ENCODE measurements at places on chromosomes 1 and 21.

- peak; percentile 73 for DNase-seq
These were observed 83.8 kb upstream of the HOOK1 start for GRCh38 chr1:59730759-59731478.

DNA sequence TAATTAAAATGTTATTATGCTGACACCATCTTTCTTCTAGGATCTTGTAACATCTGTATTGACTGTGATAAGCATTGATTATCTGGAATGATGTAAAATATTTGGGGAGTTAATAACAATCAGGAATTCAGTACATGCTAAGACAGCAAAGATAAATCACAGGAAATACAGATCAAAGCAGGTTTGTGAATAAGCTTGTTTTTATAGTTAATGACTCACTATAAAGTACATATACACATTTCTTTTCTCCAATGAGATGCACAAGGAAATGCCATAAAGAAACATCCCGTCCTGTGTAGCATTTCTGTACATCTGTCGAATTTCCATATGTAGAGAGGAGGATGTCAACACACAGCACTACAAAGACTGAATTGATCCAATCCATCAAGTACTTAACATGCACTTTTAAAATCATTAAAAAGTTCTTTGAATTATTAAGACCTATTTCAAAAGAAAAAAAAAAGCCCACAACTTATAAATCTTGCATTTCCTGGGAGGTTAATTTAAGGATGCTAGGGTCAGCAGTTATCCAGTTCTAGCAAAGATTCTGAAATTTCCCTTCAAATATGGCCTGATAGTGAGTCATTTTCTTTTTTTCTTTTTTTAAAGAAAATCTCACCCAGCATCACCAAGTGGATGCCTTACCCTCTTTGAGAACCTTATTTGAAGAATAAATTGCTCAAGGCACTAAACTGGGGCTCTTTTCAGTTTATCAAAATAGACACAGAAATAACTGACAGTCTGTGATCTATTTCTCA is 243.2 kb upstream of the NR5A2 start:
- DNase-seq = no peak

DNA sequence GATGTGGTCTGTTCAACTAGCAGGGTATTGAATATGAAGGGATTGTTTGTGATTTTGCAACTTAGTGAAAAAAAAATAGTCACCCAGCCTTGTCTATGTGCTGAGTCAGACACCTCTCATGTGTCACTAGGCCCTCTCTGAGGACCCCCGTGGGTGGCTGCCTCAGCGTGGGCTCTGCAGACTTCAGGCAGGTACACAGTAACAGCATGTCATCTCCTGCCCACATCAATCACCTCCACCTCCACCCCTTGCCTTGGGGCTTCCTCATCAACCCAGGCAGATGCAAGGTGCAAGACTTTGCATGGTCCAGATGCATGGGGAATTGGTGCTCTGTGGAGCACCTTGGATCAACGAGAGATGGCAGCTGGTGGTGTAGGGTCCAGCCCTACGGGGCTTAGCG is 23.9 kb downstream of the PCP4 start:
- DNase-seq = no peak

DNA sequence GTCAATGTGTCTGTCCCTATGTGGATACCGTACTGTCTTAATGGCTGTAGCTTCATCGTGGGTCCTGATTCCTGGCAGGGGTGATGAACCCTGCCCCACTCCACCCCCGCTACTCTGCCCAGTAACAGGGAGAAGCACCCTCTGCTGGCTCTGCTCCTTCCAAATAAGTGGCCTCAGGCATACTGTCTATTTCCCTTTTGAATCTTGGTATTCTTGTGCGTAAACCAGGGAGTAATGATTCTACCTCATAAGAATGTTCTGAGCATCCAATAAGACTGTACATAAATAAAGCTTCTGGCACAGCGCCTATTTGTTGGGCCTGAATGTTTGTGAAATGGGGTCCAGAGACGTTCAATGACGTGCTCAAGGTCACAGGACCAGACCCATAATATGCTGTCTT is 35.2 kb upstream of the CTPS1 start:
- DNase-seq = no peak

- DNase-seq = peak; percentile 70
These were observed 27.1 kb downstream of the SNAP47 start for GRCh38 chr1:227762231-227762911.

DNA sequence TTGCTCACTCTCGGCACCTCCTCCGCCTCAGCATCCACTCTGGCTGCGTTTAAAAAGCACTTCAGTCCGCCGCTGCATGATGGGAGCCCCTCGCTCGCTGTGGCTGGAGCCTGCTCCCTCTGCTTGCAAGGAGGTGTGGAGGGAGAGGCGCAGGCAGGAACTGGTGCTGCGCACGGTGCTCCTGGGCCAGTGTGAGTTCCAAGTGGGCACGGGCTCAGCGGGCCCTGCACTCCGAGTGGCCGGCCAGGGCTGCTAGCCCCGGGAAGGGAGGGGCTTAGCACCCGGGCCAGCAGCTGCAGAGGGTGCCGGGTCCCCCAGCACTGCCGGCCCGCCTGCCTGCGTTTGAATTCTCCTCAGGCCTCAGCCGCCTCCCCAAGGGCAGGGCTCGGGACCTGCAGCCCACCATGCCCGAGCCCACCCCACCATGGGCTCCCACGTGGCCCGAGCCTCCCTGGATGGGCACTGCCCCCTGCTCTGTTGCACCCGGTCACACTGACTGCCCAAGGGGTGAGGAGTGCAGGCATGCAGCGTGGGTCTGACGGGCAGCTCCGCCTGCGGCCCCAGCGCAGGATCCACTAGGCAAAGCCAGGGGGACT is 1599.5 kb downstream of the NCAM2 start:
- DNase-seq = no peak

GRCh38 chr1:175120511-175120910 is 52.9 kb downstream of the TNN start:
- no peak for DNase-seq

GRCh38 chr1:163357378-163357777 is 35.6 kb downstream of the NUF2 start:
- no peak for DNase-seq

- DNase-seq = no peak
These were observed 34.9 kb upstream of the SCYL3 start for GRCh38 chr1:169928438-169929209.

- peak; percentile 24 for DNase-seq
These were observed 1.1 kb downstream of the EEIG2 start for GRCh38 chr1:108560874-108561459.

- no peak for DNase-seq
These were observed 20.7 kb downstream of the DIPK1A start for GRCh38 chr1:92940541-92940940.

DNA sequence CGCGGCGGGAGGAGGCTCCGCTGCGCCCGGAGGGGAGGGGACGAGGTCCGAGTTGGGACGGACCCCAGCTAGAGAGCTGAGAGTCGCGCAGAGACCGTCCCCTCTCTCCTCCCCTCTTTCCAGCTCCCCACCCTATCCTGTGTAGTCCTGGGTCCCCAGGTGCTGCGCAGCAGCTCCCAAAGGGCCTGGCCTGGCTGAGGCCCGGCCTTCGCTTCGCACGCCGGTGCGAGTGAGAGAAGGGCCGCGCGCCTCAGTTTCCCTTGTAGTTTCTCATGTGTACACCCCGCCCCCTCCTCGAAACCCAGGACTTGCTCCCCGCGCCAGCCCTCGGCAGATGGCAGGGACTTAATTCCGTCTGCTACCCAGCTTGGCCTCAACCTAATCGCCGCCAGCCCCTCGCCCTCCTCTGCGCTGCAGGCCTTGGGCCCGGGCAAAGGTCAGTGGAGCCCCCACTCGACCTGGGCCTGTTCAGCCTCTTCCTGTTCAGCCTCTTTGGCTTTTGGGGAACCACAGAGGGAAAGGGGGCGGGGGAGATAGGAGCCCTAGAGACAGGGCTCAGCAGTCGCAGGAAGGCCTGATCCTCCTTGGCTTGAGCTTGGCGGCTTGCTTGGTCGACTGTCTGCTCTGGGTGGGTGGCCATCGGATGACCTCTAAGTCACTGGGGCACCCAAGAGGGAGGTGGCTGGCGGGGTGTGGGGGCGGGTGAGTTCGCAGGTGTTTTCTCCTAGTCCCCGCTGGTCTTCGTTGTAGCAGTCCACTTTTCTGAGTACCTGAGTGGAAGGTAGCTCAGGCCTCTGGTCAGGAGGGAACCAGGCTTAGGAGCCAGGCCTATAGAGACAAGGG is 1.0 kb downstream of the ZNF687 start:
- DNase-seq = peak; percentile 24

DNA sequence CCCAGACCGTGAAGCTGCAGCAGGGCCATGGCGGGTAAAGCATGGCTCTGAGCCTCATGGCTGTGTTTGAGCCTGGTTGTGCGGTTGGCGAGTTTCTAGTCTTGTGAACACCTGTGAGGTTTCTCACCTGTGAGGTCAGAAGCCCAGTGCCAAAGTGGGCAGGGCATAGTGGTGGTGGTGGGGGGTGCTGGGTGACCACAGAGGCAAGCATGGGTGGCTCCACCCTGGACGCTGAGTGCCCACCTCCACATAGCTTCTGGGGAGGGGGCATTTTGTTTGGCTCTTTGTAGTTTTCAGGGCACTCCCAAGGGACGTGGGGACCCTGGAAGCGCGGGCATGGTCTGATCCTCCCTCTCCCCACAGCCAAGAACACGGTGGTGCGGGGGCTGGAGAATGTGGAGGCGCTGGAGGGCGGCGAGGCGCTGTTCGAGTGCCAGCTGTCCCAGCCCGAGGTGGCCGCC is 91.1 kb downstream of the TRIM11 start:
- no peak for DNase-seq

DNA sequence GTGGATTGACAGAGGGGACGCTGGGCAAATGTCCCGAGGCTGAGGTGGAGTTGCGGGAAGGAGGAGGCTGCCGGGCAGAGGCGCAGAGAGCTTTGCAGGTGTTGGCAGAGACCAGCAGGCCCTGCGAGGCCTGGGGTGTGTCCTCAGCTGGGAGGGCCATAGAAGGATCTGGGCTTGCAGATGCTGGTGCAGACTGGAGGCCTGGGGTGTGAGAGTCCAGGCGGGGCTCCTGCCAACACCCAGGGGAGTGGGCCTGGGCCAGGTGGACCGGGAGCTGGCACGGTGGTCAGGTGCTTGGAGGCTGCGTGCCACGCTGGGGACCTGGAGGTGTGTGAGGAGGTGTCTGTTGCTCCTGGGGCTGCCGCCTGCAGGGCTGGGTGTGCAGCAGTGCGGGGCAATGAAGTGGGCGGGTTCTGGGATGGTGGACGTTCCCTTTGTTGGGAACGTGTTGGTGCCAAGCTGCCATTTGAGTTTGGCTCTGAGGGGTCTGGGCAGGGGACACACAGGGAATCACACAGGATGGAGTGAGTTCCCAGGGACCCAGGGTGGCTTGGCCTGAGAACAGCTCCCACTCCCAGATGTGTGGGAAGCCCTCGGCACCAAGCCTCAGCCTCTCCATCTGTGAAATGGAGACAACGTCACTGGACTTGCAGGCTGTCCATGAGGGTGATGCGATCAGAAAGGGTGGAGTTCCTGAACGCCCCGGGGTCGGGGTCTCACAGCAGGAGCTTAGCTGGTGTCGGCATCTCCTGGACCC is 39.9 kb upstream of the POFUT2 start:
- no peak for DNase-seq

GRCh38 chr1:228684607-228685006 is 50.7 kb upstream of the RHOU start:
- no peak for DNase-seq

GRCh38 chr1:229871078-229871676 is 195.9 kb upstream of the GALNT2 start:
- DNase-seq = no peak

GRCh38 chr21:29105218-29105617 is 25.2 kb upstream of the MAP3K7CL start:
- DNase-seq = no peak

- no peak for DNase-seq
These were observed 82.6 kb downstream of the C1orf21 start for GRCh38 chr1:184469396-184469795.

GRCh38 chr1:156842618-156843300 is 16.2 kb downstream of the INSRR start:
- DNase-seq = no peak

DNA sequence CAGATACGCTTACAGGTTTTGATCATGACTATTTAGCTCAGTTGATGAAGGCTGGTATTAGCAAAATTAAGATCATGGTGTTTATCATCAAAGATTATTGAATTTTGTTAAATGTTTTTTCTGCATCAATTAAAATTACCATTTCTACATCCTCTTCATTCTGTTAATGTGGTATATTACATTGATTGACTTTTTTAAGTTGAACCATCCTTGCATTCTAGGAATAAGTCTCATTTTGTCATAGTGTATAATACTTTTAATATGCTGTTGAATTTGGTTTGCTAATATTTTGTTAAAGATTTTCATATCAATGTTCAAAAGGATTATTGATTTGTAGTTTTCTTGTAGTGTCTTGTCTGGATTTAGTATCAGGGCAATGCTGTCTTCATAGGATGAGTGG is 142.4 kb downstream of the LYPLAL1 start:
- DNase-seq = no peak

DNA sequence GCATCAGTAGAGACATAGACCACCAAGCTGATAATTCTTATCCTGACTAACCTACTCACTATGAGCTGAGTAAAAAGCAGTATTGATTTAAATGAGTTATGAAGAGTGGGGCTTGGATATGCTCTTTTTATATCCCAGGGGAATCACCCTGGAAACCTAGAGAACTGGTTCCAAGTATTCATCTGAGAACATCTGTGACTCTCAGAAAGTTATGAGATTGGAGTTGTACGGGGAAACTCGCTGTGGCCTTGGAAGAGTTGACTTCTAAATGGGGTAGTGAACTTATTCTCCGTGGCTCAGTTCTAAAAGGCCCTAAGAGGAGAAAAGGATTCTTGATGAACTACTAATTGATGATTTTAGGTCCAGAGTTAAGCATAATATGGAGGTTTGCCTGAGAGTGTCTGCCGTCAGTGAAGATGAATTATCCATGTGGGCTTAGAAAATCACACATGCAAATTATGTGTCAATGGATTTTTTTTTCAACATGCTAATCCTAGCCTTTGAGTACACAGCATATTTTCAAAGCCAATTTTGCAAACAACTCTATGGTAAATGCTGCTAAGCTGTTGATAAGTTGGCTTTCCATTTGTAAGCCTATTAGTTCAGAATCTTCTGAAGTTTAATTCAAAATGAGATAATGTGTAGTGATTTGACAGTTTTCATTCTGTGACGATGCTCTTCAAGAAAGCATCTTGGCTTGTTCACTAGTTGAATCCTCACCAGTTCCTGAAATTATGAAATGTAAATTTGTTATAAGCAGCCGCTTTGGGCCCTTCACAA is 122.7 kb downstream of the FGGY start:
- no peak for DNase-seq

DNA sequence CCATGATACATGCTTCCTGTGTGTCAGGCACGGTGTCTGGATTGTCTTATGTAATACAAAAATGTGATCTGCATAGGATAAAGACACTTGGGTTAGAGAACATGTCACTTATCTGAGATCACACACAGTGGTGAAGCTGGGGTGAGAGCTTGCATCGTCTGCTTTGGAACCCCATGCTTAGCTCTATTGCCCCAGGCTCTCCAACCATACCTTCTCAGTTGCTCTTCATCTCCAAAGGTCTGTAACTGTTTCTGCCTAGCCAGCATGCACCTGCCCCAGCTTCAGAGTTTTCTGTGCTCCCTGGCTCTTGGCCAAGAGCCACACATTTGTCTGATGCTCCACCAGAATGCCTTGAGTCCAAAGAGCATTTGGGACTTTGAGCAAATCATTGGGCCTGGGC is 93.9 kb upstream of the COG2 start:
- DNase-seq = no peak

GRCh38 chr1:36805979-36806640 is 228.2 kb downstream of the GRIK3 start:
- no peak for DNase-seq

- DNase-seq = no peak
These were observed 1.8 kb upstream of the ERG start for GRCh38 chr21:38500073-38500472.

All from C1 segment of cervical spinal cord (tissue), 14 donors.